ENCODE measurements at places on chromosomes 11 and 22. TPM values are rescaled to one million over a fixed set of nuclear protein-coding genes. Genes with fewer than 3 reads are reported as not detected.

The MS4A6A gene
- total RNA-seq, result 79.7 TPM

GRCh38 chr11:47413908-47414684, 5.7 kb downstream of the SLC39A13 start:
- no peaks in the 10 kb centered on the region for H3K27me3 ChIP-seq
- H3K4me3 ChIP-seq, result no peak overlapping the region
- no peak for DNase-seq
- peaks cover 31% of the 10 kb centered on the region for H3K4me1 ChIP-seq
- H3K27ac ChIP-seq, result peak overlapping the region; percentile 49

GRCh38 chr11:109148669-109149068, 273.3 kb upstream of the C11orf87 start:
- DNase-seq, result no peak
- no peak overlapping the region for H3K27ac ChIP-seq
- H3K27me3 ChIP-seq, result no peaks in the 10 kb centered on the region

GRCh38 chr22:42365942-42366695, 66.1 kb downstream of the NFAM1 start:
- H3K27ac ChIP-seq, result no peak overlapping the region
- H3K27me3 ChIP-seq, result peaks cover 11% of the 10 kb centered on the region
- no peaks in the 10 kb centered on the region for H3K4me1 ChIP-seq
- DNase-seq, result no peak

DNA sequence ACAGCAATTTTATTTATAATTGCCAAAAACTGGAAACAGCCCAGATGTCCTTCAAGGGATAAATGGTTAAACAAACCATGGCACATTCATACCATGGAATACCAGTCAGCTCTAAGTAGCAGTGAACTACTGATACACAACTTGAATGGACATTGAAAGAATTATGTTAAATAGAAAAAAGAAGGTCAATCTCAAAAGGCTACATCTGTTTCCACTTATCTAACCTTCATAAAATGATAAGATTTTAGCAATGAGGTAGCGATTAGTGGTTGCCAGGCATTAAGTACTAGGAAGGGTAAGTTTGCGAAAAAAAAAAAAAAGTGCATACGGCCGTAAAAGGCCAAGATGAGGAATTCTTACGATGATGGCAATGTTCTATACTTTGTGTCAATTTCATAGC, 738.7 kb upstream of the ANO3 start:
- H3K36me3 ChIP-seq, result no peaks in the 10 kb centered on the region
- H3K4me1 ChIP-seq, result no peaks in the 10 kb centered on the region
- no peak overlapping the region for H3K27ac ChIP-seq
- H3K27me3 ChIP-seq, result no peaks in the 10 kb centered on the region
- H3K4me3 ChIP-seq, result no peak overlapping the region

GRCh38 chr11:933142-933851, 7.6 kb downstream of the AP2A2 start:
- no peak for DNase-seq
- H3K27me3 ChIP-seq, result no peaks in the 10 kb centered on the region
- H3K4me1 ChIP-seq, result peaks cover 34% of the 10 kb centered on the region
- no peak overlapping the region for H3K4me3 ChIP-seq

- peaks cover 25% of the 10 kb centered on the region for H3K36me3 ChIP-seq
- H3K27ac ChIP-seq, result peak overlapping the region; percentile 75
- no peak overlapping the region for H3K4me3 ChIP-seq
Observed at GRCh38 chr22:45709060-45709739, 37.6 kb downstream of the ATXN10 start.

DNA sequence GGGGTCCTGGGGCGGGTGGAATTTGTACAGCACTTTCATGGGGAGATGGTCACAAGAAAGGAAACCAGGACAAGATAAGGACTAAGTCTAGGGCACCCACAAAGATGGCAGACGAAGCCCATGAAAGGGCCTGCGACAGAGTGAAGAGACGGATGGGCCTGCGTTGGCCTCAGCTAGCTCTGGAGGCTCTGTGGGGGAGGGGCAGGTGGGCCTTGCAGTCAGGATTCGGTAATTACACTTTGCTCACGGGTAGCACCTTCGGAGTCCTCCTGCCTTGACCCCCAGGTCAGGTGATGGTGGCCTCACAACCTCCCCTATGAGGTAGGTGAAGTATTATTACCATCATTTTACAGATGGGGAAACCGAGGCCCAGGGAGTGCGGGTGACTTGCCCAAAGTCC, 7.1 kb downstream of the LRRC10B start:
- no peak for DNase-seq
- no peaks in the 10 kb centered on the region for H3K4me1 ChIP-seq
- H3K27ac ChIP-seq, result no peak overlapping the region
- no peak overlapping the region for H3K4me3 ChIP-seq
- H3K27me3 ChIP-seq, result no peaks in the 10 kb centered on the region
- no peaks in the 10 kb centered on the region for H3K36me3 ChIP-seq

The CASP1 gene
- total RNA-seq, result 38.5 TPM

- no peak overlapping the region for H3K4me3 ChIP-seq
- H3K27ac ChIP-seq, result no peak overlapping the region
- no peaks in the 10 kb centered on the region for H3K27me3 ChIP-seq
- no peaks in the 10 kb centered on the region for H3K4me1 ChIP-seq
- peak; percentile 59 for DNase-seq
Observed at GRCh38 chr11:16226245-16226644, 130.1 kb downstream of the SOX6 start.

The FDX1 gene
- total RNA-seq, result 16.2 TPM

GRCh38 chr11:72081821-72082453, 1.3 kb downstream of the LRRC51 start:
- peak; percentile 42 for DNase-seq
- H3K27ac ChIP-seq, result no peak overlapping the region
- no peaks in the 10 kb centered on the region for H3K27me3 ChIP-seq
- H3K4me3 ChIP-seq, result no peak overlapping the region
- H3K4me1 ChIP-seq, result no peaks in the 10 kb centered on the region

DNA sequence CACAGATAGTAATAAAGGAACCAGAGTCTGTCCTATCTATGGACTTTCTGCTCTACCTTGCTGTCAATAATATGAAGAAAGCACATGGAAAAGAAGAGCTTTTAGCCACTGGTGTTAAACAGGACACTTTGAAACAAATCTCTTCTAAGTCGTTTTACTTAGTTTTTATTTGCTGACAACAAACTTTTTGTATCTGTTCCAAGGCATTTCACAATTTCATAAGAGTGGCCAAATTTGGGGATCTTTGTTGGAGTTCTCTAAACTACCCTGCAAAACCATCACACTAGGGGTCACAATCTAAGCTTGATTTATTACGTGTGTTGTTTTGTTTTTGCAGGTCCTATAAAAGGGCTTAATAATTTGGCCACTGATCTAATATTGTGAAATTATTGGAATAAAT, 54.4 kb downstream of the BBOX1 start:
- no peak overlapping the region for H3K4me3 ChIP-seq
- H3K27ac ChIP-seq, result no peak overlapping the region
- H3K4me1 ChIP-seq, result no peaks in the 10 kb centered on the region
- no peaks in the 10 kb centered on the region for H3K36me3 ChIP-seq
- DNase-seq, result peak; percentile 95

GRCh38 chr22:46976598-46976997, 214.1 kb downstream of the TBC1D22A start:
- no peak for DNase-seq
- H3K4me1 ChIP-seq, result peaks cover 9% of the 10 kb centered on the region
- no peak overlapping the region for H3K4me3 ChIP-seq

The ABCC8 gene
- 1.2 TPM for total RNA-seq

The MPEG1 gene
- total RNA-seq, result 45.6 TPM

GRCh38 chr11:70828593-70829082, 423.7 kb downstream of the SHANK2 start:
- H3K36me3 ChIP-seq, result no peaks in the 10 kb centered on the region
- H3K4me1 ChIP-seq, result peaks cover 16% of the 10 kb centered on the region
- no peak overlapping the region for H3K4me3 ChIP-seq

DNA sequence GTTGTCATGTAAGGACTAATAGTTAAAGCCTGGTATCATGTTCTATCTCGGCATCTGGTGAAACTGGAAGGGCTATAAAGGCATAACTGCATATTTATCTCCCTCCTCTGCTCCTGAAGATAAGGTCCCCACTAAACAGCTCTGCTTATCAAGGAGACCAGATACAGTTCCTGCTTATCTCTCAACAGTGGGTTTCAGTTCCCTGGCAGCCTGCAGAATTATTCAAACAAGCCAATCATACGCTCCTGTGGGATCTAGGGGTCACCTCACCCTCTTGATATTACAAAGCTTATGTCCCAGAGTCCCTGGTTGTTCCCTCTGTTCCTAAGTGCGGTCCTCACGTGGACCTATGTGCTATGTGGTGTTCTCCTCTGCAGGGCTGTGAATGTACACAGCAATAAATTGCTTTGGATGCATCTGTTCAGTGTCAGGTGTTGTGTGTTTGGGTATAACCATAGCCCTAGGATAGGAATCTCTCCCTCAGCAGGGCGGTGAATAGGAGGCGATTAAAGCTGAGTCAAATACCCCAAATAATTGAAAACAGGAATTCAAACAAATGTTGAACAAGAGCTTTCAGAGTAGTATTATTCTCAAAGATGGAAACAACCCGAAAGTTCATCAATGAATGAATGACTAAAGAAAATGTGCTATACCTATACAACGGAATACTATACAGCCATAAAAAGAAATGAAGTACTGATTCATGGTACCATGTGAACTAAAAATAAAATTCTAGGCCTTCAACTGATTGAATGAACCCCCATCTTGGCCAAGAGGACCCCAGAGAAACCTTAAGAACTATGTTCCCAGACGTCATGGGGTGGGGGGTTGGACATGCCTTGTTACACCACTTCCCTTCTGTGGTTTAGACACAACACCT, 3.1 kb upstream of the OOSP4A start:
- no peaks in the 10 kb centered on the region for H3K27me3 ChIP-seq
- H3K27ac ChIP-seq, result no peak overlapping the region
- no peak for DNase-seq
- no peaks in the 10 kb centered on the region for H3K36me3 ChIP-seq

The MMP3 gene
- total RNA-seq, result 0.31 TPM

DNA sequence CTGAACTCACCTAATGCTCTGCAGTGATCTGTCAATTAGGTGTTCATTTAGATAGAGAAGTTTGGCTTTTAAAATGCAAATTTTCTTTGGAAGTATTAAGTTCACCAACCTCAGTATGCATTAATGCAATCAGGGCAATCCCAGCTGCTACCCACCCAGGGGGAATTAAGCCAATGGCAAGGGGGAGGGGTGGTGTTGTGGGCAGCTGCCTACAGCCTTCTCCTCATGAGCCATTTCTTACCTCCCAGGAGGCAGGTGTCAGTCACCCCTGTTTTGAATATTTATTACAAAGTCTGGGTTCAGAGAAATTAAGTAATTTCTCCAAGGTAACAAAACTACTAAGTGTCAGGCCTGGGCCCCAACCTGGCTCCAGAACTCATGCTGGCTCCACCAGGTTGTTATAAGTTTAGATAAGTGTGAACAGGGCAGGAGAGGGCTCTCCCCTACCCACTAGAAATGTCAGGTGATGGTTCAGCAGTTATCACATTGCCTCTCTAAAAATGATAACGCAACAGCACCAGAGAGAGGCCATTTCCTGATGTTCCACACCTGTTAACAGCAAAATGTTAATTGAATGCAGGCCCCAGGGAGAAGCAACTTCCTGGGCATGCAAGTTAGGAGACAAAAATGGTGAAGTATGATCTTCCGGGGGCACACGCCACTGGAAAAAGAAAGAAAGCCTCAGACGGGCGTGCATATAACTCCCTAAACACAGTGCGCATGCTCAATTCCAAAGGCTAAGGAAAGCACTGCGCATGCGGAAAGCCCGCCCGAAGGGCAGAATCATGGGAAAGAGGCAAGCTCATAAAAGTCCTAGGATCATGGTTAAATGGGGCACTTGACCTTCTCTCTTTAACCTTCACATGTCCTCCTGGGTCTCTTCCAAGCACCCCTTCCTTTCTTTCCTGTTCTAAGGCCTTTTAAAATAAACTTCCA, 35.4 kb upstream of the GNAZ start:
- no peaks in the 10 kb centered on the region for H3K27me3 ChIP-seq
- no peak overlapping the region for H3K4me3 ChIP-seq
- H3K4me1 ChIP-seq, result no peaks in the 10 kb centered on the region
- H3K36me3 ChIP-seq, result no peaks in the 10 kb centered on the region
- H3K27ac ChIP-seq, result no peak overlapping the region

The ISX gene
- not detected for total RNA-seq

- no peaks in the 10 kb centered on the region for H3K27me3 ChIP-seq
- H3K4me3 ChIP-seq, result no peak overlapping the region
- H3K27ac ChIP-seq, result no peak overlapping the region
Observed at GRCh38 chr11:47055534-47055933, 119.0 kb downstream of the CSTPP1 start.

GRCh38 chr22:30802202-30803166, 107.8 kb downstream of the OSBP2 start:
- H3K36me3 ChIP-seq, result no peaks in the 10 kb centered on the region
- H3K4me1 ChIP-seq, result no peaks in the 10 kb centered on the region
- H3K4me3 ChIP-seq, result no peak overlapping the region
- H3K27me3 ChIP-seq, result no peaks in the 10 kb centered on the region
- peak; percentile 95 for DNase-seq

GRCh38 chr11:7906481-7906880, 24.6 kb downstream of the OR10A6 start:
- H3K36me3 ChIP-seq, result no peaks in the 10 kb centered on the region

GRCh38 chr11:15616130-15617105, 501.7 kb downstream of the INSC start:
- no peaks in the 10 kb centered on the region for H3K36me3 ChIP-seq
- no peaks in the 10 kb centered on the region for H3K4me1 ChIP-seq
- no peak for DNase-seq
- no peaks in the 10 kb centered on the region for H3K27me3 ChIP-seq

The PANX3 gene
- not detected for total RNA-seq

The DBX1 gene
- total RNA-seq, result not detected

GRCh38 chr11:122113836-122114825, 1.9 kb downstream of the BLID start:
- no peaks in the 10 kb centered on the region for H3K27me3 ChIP-seq
- H3K4me3 ChIP-seq, result no peak overlapping the region
- H3K27ac ChIP-seq, result no peak overlapping the region
- no peaks in the 10 kb centered on the region for H3K4me1 ChIP-seq
- no peaks in the 10 kb centered on the region for H3K36me3 ChIP-seq

DNA sequence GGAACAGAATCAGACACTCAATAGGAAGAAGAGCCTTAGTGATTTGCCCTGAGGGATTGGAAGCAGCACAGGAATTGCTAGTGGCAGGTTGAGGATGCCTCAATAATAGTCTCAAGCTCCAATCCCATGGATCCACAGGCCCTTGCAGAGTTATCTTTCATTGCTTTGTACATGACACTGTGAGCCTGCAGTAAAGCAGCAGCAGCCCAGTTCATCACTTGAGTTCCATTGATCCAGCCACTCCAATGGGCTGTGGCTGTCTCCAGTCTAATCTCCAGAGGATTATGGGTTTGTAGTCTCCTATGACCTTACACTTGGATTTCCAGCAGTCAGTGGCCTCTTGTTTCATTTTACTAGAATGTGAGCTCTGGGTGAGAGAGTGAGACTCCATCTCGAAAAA, 45.4 kb downstream of the AAMDC start:
- H3K27me3 ChIP-seq, result no peaks in the 10 kb centered on the region
- H3K27ac ChIP-seq, result peak overlapping the region; percentile 26
- DNase-seq, result no peak
- no peaks in the 10 kb centered on the region for H3K4me1 ChIP-seq

The ST14 gene
- 81.1 TPM for total RNA-seq

GRCh38 chr22:38706101-38706900, 557 bp downstream of the GTPBP1 start:
- no peaks in the 10 kb centered on the region for H3K27me3 ChIP-seq
- DNase-seq, result peak; percentile 54
- peak overlapping the region; percentile 90 for H3K27ac ChIP-seq
- peaks cover 27% of the 10 kb centered on the region for H3K4me1 ChIP-seq
- H3K36me3 ChIP-seq, result peaks cover 2% of the 10 kb centered on the region

The INPP5J gene
- 1.3 TPM for total RNA-seq

All from lung (tissue), 17 donors.